ENCODE measurements at places on chromosomes 5 and 9. TPM values are rescaled to one million over a fixed set of nuclear protein-coding genes. Genes with fewer than 3 reads are reported as not detected.

Gene CBY3
- not detected for total RNA-seq

Gene CACNA1B
- total RNA-seq, result 3.1 TPM

- no peak for DNase-seq
Measured at GRCh38 chr5:142307146-142307890, 17.5 kb downstream of the SPRY4 start.

- DNase-seq, result no peak
Measured at GRCh38 chr5:33364406-33364805, 76.4 kb upstream of the TARS1 start.

Gene FBP2
- total RNA-seq, result not detected

DNA sequence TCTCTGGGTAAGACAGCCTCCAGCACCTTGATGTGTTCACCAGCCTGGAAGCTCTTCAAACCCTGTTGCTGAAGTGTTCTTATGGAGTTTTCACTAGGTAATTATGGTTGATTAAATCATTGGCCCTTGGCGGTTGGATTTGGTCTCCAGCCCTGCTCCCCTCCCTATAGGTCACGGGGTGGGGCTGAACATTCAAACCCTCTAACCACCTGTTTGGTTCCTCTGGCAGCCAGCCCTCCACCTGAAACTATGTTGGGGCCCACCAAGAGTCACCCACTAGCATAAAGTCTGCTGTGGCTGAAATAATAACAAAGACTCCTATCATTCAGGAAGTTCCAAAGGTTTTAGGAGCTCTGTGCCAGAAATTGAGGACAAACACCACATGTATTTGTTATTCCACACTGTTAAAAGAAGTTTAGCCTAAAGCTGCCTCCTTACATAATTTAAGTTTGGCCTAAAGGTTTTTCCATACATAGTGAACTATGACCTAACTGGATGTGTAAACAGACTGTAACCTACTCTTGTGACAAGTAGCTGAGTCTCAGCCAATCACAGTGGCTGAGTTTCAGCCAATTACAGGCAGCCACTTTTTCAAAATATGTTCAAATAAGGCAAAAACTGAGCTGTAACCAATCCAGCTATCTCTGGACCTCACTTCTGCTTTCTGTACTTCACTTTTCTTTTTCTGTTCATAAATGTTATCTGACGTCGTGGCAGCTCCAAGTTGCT is 34.8 kb downstream of the TMEM252 start:
- DNase-seq, result no peak

GRCh38 chr9:11966786-11967185 is 726.4 kb upstream of the TYRP1 start:
- no peak for DNase-seq

- DNase-seq, result no peak
Measured at GRCh38 chr5:125451622-125452021, 705.2 kb upstream of the ZNF608 start.

- DNase-seq, result no peak
Measured at GRCh38 chr5:152288917-152289595, 116.0 kb downstream of the NMUR2 start.

GRCh38 chr5:62661126-62661525 is 82.5 kb downstream of the LRRC70 start:
- no peak for DNase-seq

- no peak for DNase-seq
Measured at GRCh38 chr5:36273809-36274526, 27.7 kb downstream of the RANBP3L start.

- DNase-seq, result no peak
Measured at GRCh38 chr5:151222790-151223446, 974 bp downstream of the CCDC69 start.

Gene ABCA1
- 6.5 TPM for total RNA-seq

Gene REXO4
- 35.4 TPM for total RNA-seq

Gene PLCXD3
- 0.07 TPM for total RNA-seq

DNA sequence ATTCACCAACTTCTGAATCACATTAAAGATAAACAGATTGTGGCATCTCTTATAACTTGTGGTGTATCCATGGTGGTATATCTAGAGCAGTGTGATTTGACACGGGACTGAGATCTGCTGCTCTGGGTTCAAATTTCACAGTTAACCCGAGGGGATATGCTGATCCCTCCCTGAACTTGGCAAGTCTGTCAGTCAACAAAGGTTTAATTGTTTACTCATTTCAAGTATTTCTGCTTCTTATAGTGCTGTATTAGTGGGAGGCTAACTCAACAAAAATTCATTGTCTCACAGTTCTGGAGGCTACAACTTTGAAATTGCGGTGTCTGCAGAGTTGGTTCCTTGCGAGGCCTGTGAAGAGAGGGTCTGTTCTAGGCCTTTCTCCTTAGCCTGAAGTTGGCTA is 1175.2 kb downstream of the PTPRD start:
- no peak for DNase-seq

Gene LRRC19
- total RNA-seq, result not detected

DNA sequence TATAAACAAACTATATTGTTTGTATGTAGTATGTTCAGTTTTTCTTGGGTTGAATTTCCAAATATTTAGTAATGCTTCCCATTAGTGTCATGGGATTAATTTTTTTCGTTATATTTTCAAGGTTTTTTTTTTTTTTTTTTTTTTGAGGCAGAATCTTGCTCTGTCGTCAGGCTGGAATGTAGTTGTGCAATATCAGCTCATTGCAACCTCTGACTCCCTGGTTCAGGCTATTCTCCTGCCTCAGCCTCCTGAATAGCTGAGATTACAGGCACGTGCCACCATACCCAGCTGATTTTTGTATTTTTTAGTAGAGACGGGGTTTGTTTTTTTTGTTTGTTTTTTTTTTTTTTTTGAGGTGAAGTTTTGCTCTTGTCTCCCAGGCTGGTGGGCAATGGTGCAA is 10.6 kb downstream of the DDX46 start:
- DNase-seq, result no peak

Gene ZNF608
- total RNA-seq, result 106 TPM

DNA sequence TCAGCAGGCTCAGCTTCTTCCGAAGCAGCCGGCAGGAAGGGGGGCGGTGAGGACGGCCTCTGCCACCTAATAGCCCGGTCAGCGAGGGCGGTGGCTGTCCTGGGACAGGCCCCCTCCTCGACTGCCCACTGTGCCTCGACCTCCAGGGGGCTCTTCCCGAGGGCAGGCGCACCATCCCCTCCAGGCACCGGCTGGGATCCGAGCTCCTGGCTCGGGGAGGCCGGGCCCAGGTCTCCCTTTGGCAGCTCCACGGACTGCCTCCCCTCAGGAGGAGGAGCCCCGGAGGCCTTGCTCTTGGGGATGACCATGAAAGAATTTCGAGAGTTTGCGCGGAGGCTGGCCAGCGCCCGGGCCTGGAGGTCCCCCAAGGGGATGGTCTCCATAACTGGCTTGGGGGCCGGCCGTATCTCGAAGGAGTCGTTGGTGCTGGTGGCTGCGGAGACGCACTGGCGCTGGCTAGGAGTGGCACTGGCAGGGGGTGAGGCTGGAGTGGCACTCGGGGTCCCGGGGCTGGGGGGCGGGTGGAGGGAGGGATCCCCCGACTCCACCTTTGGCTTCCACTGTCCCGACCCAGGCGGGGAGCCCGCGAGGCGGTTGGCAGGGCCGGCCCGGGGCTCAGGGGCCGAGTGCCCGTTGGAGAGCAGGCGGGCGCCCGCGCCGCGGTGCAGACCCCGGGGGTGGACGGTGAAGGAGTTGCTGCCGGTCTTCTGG is 975 bp downstream of the TPRN start:
- DNase-seq, result no peak

DNA sequence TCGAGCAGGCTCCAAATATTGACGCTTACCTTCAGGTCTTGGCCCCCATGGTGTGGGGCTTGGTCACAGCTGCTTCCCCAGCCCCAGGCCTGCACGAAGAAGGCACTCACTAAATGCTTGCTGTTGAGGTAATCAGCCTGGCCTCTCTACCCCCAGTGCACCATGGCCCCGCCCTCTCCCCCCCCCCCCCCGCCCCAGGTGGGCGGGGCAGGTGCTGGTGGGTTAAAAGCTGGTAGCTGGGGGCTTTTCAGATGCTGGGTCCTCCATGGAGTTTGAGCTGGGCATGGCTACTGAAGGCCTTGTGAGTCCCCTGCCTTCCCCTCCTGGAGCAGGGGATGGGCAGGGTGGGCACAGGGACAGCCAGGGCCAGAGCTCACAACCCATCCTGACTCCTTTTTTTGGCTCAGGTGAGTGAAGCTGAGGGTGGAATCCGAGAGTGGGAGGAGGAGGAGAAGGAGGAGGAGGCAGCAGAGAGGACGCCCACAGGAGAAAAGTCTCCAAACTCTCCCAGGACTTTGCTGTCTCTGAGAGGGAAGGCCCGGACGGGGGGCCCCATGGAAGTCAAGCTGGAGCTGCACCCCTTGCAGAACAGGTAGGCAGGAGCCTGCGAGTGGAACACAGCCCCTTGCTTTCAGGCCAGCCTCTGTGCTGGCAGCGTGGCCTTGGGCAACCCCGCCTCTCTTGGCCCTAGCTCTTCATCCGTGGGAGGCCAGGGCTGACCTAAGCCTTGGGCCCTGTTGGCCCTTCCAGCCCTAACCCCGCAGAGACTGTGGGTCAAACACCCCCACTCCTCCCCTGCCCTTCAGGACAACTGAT is 4.4 kb upstream of the TSPAN17 start:
- DNase-seq, result no peak

GRCh38 chr9:3909966-3910650 is 384.3 kb upstream of the RFX3 start:
- DNase-seq, result no peak

- no peak for DNase-seq
Measured at GRCh38 chr5:176934309-176934930, 35.3 kb upstream of the HK3 start.

DNA sequence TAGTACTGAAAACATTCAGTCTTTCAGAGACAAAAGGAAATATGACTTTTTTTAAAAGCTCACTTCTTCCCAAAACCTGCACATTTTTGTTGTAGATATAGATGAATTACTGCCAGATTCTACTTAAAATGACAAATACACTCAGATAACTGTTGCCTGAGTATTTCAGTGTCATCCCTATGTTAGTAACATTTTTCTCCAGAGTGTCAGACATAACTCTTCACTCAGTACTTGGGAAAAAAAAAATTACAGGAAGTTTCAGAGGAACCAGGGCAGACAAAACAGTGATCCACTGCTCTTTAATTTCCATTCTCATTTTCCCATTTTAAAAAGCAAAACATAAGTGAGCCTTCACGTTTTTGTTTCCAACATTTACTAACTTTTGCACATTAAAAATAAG is 79.3 kb upstream of the ITGA1 start:
- no peak for DNase-seq
